GM06990 (cell line): ENCODE measurements at places on chromosomes 6 and 20.
A peak's percentile ranks its signal among the peaks of the same experiment; 100 is the strongest.

GRCh38 chr20:33600981-33601380, 61.1 kb upstream of the C20orf144 start:
- DNase-seq: no peak

DNA sequence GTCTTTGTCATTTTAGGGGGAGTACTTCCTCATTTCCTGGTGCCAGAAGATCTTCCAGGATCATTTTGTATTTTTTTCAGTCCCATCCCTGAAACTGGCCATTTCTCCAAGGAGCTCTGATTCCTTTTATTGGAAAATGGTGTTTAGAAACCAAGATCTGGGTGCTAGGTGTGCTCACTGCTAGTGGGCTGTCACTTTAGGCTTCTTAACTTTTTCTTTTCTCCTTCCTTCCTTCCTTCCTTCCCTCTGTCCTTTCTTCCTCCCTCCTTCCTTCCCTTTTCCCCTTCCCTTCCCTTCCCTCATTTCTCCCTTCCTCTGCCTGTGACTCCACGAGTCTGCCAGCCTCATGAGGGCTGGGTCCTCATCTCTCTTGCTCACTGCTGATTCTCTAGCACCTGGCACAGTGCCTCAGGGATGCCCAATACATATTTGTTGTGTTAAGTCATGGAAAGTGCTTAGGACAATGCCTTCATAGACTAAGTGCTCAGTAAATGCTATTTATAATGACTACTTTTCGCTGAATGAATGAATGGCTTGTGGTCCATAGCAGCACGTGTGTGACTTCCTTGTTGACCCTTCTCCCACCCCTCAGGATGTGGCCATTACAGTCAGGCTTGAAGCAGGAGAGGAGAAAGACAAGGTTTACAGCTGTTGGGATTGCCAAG, 36.9 kb downstream of the APCDD1L start:
- no peak for DNase-seq

GRCh38 chr6:48889429-48889828, 573.6 kb downstream of the MMUT start:
- DNase-seq: no peak

DNA sequence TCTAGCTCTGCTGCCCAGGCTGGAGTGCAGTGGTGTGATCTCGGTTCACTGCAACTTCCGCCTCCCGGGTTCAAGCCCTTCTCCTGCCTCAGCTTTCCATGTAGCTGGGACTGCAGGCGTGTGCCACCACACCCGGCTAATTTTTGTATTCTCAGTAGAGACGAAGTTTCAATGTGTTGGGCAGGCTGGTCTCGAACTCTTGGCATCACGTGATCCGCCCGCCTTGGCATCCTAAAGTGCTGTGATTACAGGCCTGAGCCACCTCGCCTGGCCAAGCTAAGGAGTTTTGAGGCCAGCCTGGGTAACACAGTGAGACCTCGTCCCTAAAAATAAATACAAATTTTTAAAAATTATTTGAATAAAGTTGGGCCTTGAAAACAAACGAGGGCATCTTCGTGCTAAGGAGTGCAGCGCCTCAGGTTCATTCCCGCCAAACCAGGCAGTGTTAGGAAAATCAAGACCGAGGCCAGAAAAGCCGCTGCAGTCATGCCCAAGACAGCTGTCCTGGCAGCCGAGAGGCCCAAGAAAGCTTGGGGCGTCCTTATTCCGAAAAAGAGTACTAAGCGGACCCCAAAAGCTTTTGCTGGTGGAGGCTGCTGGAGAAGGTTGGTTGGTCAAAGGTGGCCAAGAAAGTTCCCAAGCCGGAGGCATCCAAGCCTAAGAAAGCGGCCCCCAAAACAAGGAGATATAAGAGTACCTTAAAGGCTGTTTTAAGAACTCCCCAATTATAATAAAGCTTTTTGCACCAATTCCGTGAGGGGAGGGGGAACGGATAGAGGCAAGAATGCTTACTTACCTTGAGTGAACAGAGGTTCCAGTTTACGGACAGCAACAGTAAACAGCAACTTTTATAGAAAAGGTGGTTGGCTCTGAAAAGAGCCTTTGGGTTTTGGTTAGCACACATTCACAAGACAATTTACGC, 109.0 kb downstream of the HFE start:
- DNase-seq: peak; percentile 54

- DNase-seq: no peak
Measured at GRCh38 chr6:72931325-72931887, 293.9 kb downstream of the KHDC1L start.

DNA sequence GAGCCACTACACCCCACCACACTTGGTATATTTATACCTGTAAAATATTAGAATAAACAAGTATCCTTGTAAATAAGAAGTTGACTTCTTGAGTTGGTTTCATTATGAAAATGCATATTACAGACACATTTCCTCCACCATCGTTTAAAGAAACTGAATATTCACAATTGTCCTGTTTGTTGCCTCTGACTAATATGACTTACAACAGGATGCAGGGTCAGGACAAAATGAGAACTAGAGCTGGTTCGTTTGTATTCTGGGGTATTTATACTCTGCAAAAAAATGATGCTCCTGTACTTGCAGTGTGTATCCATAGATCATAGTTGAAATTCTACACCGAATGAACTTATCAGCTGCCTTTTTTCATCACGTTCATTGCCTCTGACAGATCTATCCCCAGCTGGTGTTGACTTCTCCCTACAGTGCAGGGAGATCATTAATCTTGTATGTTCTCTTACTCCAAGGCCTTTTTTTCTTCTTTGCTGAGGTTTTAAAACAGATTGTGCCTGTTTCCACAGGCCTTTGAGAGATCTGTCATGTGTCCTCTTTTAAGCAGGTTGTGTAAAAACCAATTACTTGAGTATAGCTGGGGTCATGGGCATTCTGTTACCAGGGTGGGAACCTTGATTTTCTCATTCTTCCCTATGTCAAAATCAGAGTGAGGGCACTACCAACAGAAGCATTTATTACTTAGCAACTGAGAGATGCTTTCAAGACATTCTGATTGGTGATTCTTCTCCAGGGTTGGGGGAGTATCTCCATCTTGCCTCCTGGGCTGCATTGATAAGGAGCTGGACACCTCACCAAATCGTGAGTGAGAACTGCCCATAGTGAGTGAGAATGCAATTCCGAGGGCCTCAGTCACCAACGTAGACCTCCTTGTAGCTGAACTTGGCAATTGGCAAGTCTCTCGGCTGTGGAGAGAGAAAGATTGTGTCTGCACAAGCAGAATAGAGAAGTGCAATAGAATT, 78.8 kb upstream of the CD83 start:
- no peak for DNase-seq

- DNase-seq: no peak
Measured at GRCh38 chr6:114202389-114202788, 140.4 kb downstream of the HS3ST5 start.

DNA sequence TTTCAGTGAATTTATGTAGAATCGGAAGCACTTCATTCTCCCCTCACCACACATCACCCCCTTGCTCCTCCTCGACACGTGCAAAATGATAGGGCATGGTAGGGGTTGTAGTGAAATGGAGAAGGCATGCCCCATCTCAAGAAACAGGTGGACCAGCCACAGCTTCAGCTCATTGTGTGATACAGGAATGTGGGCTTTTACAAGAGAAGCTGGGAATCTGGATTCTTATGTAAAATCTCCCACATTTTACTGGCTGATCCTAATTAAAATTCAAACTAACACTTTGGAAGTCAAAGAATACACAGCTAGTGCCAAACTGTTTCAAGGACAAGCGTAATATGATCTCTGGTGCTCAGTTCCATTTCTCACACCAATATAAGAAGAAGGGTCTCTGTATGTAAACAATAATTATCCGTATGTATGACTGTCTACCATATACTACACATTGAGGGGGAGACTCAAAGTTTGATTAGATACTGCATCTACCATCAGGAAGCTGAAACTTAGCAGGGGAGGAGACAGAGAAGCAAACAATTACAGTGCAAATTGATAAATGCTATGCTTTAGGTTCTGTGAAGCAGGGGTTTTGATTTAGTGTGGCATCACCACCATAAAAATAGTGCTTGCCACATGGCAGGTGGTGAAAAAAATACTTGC, 24.3 kb upstream of the KIAA0408 start:
- DNase-seq: no peak

- no peak for DNase-seq
Measured at GRCh38 chr6:165568326-165568725, 94.7 kb downstream of the PDE10A start.

DNA sequence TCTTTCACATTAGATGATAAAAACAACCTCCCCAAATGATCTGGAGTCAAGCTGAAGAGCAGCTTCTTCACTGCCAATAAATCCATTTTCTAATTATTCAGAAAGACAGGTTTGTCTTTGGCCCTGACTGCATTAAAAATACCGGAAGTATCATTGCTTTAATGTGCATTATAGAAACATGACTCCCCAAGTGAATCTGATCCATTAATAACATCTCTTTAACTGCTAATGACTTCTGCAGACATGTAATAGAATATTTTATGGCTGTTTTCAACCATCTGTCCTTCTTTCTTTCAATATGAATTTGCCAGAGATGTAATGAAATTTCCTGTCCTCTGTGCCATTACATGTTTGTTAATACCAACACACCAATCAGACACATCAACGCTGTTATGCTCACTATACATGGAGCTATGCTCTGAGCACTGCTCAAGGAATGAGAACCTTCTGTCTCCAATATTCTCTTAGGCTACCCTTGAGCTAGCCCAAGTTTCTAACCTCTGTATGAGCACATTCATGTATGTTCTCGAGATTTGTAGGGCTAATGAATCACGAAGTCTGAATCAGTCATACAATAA, 87.8 kb downstream of the LYRM4 start:
- DNase-seq: no peak

DNA sequence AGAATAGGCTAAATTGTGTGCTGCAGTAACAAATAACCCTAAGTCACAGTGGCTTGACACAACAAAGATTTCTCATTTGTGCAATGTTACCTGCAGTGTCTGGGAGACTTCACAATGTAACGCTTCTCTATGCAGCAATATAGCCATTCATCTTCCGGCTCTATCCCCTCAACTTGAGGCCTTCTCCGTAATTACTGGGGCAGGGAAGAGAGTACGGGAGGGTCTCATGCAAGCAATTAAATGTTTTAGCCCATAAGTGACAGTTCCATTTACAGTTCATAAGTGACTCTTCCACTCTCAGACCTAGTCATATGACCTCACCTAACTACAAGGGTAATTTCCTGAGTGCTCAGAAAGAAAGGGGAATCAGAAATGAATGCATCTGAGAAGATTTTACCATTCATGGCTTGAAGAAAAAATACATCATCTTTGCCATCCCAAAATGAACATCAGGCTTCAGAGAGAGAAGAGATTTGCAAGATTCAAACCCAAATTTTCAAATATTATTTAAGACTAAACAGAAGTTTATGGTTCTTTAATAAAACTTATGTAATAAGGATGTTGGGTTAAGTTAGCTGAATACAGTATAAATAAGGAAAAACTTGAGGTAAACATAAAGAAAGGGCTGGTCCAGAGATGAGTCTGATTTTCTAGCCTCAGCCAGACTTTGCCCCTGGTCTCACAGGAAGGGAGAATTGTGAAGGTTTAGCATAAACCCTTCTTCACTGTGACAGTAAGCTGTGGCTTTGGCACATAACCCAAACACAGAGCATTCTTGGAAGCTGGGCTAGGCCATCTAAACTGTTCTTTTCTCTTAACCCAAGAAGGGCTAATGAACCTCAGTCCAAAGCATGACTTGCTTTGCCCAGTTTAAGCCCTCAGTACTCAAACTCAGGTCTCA, 13.3 kb downstream of the GPR6 start:
- no peak for DNase-seq

DNA sequence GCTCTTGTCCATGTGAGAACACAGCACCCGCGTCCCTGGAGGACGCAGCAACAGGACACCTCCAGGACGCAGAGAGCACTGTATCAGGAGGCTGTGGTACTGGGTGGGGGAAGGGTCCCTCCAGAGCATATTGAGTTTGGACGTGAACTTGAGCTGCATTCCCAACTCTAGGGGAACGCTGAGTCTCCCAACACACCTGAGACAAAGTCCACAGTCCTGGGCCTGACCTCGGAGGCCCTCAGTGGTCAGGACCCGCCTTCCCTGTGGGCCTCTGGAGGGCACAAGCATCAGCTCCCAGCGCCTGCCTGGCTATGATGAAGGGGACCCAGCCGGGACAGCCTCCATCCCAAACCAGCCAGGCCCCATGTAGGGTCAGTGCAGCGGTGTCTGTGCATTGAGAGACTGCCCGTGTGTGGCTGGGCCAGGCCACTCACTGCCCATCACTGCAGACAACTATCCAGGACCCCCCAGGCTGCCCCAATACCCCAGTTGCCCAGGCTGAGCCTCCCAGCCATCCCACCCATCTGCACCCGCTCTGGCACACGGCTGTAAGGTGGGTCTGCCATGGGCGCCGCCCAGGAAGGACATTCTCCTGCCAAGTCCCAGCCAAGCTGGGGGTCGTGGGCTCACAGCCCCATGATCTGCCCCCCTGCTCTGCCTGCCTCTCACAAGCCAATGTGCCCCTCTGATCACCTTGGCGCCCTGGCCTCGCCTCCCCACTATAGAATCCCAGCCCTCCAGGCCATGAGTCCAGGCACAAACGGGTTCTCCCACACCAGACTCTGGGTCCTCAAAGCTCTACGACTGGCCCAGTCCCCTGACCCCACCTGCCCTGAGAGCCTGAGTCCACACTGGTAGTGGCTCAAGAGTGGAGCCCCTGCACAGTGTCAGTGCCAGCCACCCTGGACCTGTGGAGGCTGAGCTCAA, 115.7 kb downstream of the TAF4 start:
- DNase-seq: no peak
